ENCODE measurements at places on chromosomes 16 and 17.

DNA sequence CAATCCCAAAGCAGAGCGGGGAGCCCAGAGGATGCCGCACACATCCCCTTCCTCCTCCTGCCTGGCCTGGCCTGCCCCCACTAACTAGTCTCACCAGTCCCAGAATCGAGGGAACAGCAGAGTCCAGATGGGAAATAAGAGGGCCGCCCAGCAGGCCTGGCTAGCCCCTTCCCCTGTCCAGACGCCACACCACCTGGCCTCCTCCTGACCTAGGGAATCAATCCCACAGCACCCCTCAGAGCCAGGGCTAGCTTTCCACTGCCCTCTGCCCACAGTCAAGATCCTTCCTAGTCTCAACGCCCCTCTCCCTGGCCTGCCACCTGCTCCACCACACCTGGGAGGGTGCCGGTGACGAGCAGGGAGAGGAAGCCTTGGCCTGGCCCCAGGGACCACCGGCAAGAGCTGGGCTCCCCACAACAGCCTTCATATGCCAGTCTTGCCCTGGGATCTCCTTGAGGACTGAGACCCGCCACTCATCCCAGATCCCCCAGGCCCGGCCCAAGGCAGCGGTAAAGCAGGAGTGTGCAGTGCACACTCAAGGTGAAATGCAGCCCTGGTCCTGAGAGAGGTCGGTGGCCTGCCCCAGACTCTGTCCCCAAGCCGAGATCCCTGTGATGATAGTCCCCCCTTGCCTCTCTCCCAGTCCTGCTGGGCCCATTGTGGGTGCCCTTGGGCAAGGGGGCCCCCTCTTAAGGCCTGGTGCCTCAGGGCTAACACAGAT, 27.9 kb downstream of the KATNB1 start:
- DNase-seq = no peak

GRCh38 chr16:81523387-81524115, 78.9 kb downstream of the CMIP start:
- DNase-seq = no peak

DNA sequence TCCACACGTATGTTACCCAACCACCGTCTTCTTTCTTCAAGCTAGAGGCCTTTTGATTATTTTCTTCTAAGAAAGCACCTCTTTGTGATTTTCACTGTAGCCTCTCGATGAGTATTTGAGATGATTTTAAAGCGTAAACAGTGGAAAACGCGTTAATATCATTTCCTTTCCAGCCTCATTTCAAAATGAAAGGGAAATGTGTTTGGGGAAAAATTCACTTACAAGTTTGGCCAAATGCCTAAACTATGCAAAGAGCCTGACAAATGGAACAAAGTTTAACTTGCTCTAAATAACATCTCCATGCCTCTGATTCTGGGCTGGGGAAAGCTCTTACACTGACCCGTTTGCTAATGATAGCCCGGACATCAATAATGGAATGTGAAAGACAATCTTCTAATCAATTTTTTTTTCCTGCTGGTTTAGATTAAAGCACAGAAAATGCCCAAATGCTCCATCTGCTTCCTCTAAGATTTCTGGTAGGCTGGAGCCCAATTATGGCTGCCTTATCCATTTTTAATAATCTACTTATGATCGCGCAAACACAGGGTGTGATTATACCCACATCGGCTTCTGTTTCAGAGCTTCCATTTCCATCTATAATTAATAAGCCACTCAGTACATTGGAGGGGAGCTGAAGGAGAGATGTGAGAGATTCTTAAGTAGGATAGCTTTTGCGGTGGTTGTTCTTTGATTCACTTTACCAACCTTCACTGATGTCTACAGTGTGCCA, 43.5 kb downstream of the HS3ST2 start:
- DNase-seq = no peak

GRCh38 chr16:55713103-55713502, 57.3 kb downstream of the SLC6A2 start:
- no peak for DNase-seq

DNA sequence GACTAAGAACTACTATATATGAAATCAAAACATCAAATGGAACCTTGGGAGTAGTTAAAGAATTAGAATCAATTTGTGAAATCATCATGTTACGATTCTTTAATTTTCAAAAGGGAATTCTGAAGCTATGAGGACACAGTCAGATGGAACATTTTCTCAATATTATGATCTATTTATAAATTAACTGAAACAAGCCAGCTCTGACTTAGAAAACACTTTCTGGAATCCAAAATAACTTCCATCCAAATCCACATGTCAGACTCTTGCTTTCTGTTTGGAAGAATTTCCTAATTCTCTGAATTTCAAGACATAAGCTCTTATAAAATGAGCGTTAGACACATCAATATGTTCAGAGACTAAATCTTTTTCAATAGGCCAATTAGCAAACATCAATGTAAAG, 737.7 kb upstream of the SOX9 start:
- DNase-seq = no peak

GRCh38 chr16:3878610-3879009, 1.9 kb downstream of the CREBBP start:
- DNase-seq = peak; percentile 11

- DNase-seq = peak; percentile 87
These were observed 2.0 kb downstream of the ADAT1 start for GRCh38 chr16:75621170-75621477.

GRCh38 chr17:58060596-58061191, 22.5 kb upstream of the DYNLL2 start:
- DNase-seq = no peak

DNA sequence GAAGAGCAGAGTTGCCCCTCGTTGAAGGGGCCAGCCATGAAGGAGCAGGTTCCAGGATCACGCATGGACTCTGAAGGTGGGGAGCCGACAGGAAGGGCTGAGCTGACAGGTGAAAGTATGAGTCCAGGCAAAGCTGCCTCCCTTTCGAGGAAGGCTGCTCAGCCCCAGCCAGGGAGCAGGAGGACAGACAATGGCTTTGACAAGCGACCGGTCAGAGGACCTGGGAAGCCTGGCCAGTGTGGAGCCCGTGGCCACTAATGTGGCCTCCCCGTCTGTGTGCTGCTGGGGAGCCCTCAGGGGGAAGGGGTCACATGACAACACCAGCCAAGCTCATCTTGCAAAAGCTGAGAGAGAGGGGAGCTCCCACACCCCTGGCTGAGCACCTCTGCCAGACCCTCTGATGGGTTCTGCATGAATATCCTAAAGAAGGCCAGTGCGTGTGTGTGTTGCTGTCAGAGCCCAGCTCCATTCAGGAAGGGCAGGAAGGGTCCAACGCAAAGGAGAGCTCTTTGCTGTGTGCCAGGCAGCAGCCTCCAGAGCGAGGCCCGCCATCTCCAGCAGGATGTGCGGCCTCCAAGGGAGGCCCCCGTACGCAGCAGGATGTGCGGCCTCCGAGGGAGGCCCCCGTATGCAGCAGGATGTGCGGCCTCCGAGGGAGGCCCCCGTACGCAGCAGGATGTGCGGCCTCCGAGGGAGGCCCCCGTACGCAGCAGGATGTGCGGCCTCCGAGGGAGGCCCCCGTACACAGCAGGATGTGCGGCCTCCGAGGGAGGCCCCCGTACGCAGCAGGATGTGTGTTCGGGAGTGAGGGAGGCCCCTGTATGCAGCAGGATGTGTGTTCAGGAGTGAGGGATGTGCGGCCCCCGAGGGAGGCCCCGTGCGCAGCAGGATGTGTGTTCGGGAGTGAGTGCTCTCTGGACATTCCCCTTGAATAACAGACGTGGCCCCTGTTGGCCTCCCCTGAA, 102.1 kb upstream of the CHMP6 start:
- no peak for DNase-seq

- no peak for DNase-seq
These were observed 297.4 kb downstream of the CNTNAP4 start for GRCh38 chr16:76574651-76575050.

DNA sequence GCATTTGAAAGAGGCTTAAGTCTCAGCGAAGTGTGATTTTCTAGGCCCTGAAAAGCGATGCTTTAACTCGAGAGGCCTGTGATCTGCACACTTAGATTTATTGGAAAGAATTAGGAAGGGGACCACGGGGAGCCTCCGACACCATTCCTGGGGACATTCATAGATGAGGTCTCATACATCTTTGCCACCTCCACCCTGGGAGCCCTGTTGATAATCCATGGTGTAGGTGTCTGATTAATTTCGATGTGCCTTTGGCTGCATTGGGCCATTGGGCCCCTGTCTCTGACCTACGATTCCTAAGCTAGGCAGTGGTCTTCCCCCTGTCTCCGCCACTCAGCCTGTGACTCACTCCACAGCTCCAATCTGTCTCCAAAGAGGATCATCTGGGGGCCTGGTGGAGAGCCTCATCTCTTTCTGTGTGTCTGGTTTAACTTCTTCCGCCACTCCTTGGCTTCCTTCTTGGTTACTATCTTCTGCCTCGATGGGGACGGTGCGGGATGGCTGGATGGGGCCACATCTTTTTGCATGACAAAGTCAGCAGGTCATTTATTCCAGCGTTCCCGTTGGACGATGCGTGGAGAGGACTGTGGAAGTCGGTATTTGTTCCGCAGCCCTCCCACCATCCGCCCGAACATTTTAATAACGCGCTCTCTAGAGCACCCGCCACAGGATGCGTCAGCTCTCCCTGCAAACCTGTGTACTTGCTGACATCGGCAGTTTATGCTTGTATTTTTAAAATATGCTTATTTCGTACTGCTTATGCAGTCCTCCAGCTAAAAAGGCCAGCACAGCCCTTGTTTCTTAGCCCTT, 109.3 kb downstream of the IRX3 start:
- no peak for DNase-seq

DNA sequence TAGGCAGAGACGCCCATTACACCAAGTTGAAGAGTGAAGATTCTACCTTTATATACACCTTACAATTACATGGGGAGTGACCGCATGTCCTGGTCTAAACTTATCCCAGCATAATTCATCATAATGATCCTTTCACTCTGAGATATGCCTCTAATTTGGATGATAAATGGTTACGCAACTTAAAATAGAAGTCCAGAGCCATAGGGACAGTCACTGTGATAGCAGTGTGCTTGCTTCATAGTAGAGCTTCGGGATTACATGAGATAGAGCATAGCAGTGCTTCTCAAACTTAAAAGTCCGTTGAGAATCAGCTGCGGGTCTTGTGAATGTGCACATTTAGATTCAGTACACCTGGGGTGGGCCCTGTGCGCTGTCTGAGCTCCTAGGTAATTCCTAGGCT, 16.9 kb downstream of the USP10 start:
- no peak for DNase-seq

- DNase-seq = no peak
These were observed 827 bp downstream of the MPO start for GRCh38 chr17:58279736-58280479.

GRCh38 chr16:21223787-21224186, 9.7 kb upstream of the ANKS4B start:
- DNase-seq = no peak

DNA sequence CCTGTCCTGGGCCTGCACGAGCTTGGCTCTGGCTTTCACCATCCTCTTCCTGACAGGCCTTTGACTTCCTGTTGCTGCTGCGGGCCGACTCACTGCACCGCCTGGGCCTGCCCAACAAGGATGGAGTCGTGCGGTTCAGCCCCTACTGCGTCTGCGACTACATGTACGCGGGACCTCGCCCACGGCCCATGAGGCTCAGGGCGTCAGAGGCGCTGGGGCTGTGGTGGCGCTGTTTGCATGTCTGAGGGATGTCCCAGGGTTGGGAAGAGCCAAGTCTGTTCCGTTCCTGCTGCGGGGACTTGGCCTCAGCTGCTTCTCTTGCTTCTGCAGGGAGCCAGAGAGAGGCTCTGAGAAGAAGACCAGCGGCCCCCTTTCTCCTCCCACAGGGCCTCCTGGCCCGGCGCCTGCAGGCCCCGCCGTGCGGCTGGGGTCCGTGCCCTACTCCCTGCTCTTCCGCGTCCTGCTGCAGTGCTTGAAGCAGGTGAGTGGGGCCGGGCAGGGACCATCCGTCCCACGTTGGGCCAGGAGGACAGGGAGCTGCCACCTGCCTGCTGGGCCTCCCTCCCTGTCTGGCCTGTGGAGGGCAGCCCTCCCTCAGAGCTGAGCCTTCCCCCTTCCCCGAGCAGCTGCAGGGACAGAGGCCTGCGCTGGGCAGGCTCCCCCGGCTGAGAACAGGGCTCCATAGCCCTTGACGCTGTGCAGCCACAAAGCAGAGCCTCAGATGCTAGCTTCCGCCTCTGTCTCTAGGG, 23.8 kb downstream of the TSC2 start:
- DNase-seq = no peak

GRCh38 chr17:19453296-19453695, 42.3 kb downstream of the RNF112 start:
- DNase-seq = no peak

GRCh38 chr17:82804442-82805191, 35.2 kb downstream of the ZNF750 start:
- no peak for DNase-seq

DNA sequence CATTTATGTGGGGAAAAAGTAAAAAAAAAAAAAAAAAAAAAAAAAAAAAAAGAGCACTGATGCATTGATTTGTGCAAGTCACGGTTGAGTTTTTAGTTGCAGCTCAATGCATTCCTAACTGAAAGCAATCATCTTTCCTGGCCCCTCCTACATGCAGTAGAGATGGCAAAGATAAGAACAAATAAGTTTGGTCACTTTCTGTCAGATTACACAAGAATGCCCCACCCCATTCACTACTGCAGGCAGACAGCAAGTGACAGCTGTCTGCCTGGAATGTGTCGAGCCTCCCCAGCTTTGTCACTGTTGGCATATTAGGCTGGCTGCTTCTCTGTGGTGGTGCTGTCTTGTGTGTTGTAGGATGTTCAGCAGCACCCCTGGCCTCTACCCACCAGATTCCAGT, 243.5 kb downstream of the FOXL1 start:
- DNase-seq = no peak

GRCh38 chr17:12070561-12070960, 49.9 kb downstream of the MAP2K4 start:
- DNase-seq = no peak

- DNase-seq = no peak
These were observed 73.9 kb upstream of the TANC2 start for GRCh38 chr17:62892061-62892675.

- no peak for DNase-seq
These were observed 16.0 kb downstream of the LRRC36 start for GRCh38 chr16:67342616-67343015.

- no peak for DNase-seq
These were observed 8.2 kb downstream of the RNF166 start for GRCh38 chr16:88697831-88698615.

GRCh38 chr17:2136241-2136640, 81.3 kb downstream of the HIC1 start:
- no peak for DNase-seq

GRCh38 chr17:67076290-67076689, 31.9 kb downstream of the CACNG1 start:
- DNase-seq = no peak

- no peak for DNase-seq
These were observed 67.0 kb downstream of the PLCG2 start for GRCh38 chr16:81846105-81846504.

DNA sequence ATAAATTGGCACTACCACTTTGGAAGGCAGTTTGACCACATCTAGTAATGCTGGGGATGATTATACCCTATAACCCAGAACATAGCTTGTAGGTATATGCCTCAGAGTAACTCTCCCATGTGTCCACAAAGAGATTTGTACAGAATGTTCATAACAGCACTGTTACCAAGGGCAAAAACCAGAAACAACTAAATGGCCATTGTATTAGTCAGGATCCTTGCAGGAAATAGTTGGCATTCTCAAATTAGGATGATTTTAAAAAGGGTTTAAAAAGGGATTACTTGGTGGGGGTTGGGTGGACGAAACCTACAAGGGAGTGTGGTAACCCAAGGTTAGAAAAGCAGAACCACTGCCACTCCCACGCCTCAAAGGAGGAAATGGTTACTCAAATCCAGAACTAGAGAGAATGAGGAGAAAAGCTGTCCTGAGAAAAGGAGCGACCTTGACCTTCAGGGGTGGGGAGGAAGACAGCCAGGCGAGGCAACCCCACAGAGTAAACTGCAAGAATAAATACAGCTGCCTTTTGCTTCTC, 2.1 kb downstream of the CPPED1 start:
- no peak for DNase-seq

GRCh38 chr17:40345994-40346764, 18.4 kb downstream of the GJD3 start:
- DNase-seq = no peak
